Renal cortical epithelial cell (primary cell): ENCODE measurements at places on chromosomes 16 and 17. TPM values are rescaled to one million over a fixed set of nuclear protein-coding genes. Genes with fewer than 3 reads are reported as not detected.

DNA sequence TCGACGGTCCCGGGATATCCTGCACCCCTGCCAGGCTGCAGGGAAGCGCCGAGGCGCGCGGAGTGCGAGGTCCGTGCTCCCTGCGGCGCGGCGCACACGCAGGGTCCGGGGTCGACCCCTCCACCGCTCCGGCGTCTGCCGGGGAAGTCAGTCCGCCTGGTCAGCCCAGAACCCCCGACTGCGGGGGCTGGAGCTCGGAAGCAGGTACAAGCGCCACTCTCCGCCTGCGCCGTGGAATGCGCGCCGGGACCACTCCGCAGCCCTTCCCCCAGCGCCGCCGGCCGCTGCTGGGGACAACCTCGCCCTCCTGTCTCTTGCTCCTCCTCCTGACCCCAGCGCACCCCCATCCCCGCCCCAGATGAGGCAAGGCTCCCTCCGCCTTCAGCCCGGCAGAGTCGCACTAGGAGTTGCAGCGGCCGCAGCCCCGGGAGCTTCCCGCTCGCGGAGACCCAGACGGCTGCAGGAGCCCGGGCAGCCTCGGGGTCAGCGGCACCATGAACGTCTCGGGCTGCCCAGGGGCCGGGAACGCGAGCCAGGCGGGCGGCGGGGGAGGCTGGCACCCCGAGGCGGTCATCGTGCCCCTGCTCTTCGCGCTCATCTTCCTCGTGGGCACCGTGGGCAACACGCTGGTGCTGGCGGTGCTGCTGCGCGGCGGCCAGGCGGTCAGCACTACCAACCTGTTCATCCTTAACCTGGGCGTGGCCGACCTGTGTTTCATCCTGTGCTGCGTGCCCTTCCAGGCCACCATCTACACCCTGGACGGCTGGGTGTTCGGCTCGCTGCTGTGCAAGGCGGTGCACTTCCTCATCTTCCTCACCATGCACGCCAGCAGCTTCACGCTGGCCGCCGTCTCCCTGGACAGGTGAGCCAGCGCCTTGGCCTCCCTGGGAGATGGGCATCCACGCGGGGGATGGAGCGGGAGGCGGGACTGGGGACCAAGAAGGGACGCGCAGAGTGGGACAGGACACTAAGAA lies at the start of gene GALR2:
TSS of gene GALR2 (plus strand) at position 392 of the 974 bp plus-strand sequence. CDS start at position 495, 103 bp downstream.
- DNase-seq: no peak

ABCA8 gene
- total RNA-seq: 0.17 TPM in 1 of 2 replicates, not detected in the other

TMED6 gene
- 0.87 TPM in 1 of 2 replicates, not detected in the other for total RNA-seq

GRCh38 chr17:81165246-81166032 lies at the start of gene PVALEF:
PVALEF (plus strand) TSS chr17:81165507; CDS start chr17:81181227, 15,720 bp downstream.
- no peak for DNase-seq

DNA sequence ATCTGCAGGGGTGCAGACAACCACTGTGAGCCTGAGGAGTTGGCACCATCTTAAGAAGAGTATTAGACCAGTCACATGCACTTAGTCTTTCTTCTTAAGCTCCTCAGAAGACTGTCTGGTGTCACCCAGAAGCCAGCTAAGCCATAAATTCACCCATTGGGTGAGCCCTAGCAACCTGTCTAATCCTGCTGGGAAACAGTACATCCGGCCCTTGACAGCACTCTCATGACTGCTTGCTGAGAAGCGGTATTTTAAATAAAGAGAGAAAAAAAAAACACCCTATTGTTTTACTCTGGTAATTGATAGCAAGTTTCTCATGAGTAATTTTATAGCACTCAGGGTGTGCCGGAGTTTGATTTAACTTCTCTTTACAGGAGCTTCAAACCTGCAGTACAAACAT lies 134.7 kb downstream of the SOX9 start:
- peak; percentile 61 for DNase-seq

RNF157 gene
- total RNA-seq: 2.1 and 3.6 TPM in 2 replicates
